CD4-positive, alpha-beta memory T cell (primary cell): ENCODE measurements at places on chromosomes 4 and X.

- DNase-seq: no peak
Measured at GRCh38 chr4:176611951-176612350, 180.8 kb downstream of the VEGFC start.

DNA sequence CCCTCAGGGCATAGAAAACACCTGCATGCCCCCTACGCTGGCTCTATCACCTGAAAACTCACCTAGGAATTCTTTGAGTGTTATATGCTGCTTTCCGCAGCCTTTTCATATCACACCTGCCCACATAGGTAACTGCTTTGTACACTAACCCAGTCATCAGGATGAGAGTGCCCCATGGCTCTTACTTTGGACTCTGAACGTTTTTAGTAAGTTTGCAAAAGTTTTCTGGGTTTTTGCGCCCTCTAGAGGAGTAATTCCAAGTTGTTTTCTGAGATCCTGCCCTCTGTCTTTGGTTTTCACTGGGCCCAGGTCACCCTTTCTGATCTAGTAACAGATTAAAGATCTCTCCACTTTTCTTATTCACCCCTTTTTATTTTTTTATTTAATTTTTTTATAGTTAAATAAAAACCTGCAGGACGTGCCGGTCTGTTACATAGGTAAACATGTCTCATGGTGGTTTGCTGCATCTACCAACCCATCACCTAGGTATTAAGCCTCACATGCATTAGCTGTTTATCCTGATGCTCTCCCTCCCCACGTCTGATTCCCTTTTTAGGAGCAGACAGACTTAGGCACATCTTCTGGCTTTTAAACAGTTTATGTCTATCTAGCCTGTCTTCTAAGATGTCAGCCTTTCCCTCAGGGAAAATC, 139.2 kb downstream of the NWD2 start:
- peak; percentile 7 for DNase-seq

GRCh38 chr4:149885896-149886295, 70.3 kb upstream of the IQCM start:
- DNase-seq: no peak

DNA sequence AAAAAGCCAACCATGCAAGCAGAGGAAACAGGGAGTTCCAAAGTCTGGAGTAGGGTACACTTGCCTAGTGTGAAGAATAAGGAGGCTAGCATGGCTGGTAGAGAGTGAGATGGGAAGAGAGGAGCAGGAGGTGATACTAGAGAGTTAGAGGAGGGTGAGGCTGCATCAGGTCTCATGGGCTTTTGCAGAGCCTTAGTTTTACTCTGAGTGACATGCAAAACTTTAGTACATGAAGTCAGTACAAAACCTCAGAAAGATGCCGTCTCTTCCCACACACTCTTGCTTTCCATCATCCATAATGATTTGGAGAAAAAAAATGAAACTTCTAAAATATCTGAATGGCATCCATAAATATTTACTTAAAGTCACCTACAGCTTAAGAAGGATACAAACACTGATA, 5.0 kb downstream of the OPRPN start:
- no peak for DNase-seq

DNA sequence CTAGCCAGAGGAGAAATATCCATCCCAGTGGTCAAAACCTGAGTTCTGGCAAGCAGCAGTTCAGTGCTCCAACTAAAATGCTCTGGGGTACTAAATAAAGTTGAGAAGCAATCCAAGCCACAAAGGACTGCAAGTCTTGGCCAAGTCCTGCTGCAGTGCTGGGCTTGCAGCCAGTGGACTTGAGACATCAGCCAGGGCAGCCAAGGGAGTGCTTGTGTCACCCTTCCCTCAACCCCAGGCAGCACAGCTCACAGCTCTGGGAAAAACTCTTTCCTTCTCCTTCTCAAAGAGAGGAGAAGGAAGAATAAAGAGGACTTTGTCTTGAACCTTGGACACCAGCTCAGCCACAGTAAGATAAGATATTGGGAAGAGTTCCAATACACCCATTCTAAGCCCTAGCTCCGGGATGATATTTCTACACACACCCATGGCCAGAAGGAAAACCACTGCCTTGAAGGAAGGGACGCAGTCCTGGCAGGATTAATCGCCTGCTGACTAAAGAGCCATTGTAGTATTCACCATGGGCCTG, 99.8 kb downstream of the PTCHD1 start:
- DNase-seq: no peak

GRCh38 chrX:7690842-7691241, 152.1 kb upstream of the VCX start:
- DNase-seq: no peak

DNA sequence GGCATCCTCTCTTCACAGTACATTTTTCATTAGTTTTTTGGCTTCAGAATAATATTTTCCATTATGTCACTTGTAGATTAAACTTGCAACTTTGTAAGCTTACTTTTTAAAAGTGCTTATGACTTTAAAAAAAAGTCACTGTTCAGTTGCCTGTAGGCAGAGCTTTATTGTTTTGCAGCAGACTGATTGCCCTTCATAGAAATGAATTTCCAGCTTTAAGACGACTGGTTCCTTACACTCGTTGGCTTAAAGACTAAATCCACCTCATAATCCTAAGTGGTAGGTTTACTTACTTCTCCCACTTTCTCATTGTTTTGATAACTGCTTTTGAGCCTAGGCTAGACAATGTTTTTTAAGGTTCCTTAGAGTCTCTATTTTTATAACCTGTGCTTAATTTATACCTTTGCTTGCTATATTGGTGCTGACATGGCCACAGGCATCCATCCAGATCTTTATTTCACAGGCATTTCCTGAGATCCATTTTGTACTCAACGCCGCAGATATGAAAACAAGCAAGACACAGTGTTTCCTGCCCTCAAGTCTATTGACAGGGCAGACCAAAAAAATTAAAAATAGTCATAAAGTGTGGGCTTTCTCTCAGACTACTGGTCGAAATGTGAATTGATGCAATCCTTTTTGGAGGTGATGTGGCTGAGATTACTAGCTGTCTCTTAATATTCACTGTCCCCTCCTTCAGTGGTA, 12.6 kb upstream of the IL13RA2 start:
- no peak for DNase-seq
